Hindlimb muscle (tissue), 1 donor: ENCODE measurements at places on chromosomes 4 and X.

DNA sequence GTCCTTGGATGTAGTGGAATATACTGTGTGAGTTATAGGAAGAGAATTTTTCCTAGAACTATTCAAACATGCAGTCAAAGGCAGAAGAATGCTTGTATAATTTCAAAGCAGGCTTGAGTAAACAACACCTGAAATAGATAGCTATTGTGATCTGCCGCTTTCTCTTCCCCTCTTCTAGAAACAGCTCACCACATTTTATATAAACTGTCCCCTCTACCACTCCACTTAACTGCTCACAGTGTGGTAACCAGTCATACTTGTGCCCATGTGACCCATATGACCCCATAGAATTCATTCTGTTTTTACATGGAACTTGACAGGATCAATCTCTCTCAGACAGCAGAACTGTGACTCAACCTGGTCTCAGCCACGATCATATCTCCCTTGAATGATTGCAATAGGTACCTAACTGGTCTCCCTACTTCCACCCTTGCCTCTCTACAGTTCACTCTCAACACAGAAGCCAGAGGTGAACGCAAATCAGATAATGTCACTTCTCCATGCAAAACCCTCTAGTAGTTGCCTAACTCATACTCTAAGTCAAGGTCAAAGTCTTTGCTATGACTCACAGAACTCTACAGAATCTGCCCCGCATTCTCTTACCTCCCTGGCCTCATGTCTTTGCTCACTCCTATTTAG lies 85.6 kb upstream of the EFHC2 start:
- DNase-seq = no peak

DNA sequence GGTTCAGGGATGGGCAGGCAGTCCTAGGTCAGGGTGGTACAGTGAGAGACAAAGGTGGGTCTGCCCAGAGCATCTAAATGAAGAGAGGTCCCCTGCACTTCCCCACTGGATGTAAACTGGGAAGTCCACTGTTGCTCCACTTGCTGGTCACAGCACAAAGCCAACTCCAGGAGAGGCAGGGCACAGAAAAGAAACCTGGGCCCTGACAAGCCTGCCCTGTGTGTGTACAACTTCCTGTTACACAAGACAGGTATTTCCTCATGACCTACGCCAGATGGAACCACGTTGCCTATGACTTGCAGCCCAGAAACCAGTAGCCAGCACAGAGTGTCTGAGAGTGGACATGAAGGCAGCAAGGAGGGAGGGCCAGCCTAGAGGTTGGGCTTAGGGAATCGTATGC lies 161.8 kb downstream of the SH3KBP1 start:
- no peak for DNase-seq

DNA sequence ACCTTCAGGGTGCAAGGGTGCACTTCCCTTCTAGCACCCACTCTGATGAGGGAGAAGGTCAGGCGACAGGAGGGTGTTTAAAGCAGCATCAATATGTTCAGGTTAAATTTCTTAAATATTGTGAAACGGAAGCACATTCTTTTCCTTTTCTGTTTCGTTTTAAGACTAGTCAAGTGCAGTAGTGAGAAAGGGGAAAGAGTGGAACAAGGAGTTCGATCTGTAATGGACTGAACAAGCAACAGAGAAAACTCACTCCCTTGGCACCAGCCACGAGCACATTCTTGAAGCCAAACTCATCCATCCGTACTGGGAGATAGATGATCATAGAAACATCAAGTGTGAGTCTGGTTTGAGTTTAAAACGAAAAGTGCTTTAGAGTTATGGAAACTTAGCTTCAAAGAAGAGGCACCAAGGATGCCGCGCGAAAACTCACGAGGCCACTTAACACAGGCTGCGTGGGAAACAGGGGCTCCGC lies 815 bp downstream of the FAM53A start:
- DNase-seq = peak; percentile 33

DNA sequence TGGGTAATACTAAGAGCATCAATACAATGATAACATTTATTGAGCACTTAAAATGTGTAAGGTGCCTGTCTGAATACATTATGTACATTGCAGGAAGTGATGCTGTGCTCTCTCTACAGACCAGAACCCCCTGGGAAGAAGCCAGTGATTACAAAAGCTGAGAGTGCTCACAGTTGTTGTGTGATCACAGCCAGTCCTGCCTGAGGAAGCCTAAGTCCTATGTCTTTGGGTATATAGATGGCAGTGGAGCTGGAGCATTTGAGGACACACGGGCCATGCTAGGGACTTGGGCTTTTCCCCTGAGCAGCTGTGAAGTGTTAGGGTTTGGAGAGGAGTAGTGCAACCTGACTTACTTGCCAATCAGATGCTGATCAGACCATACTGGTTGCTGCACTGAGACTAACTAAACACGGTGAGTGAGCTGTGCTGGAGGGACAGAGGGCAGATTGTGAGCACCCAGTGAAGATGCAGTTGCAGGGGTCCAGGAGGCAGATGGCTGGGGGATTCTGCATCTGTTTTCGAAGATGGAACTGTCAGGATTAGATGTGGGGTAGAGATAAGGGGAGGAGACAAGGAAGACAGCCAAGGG lies 60.8 kb upstream of the TBC1D14 start:
- no peak for DNase-seq

- DNase-seq = no peak
Measured at GRCh38 chrX:7286168-7286837, 138.3 kb upstream of the PUDP start.

DNA sequence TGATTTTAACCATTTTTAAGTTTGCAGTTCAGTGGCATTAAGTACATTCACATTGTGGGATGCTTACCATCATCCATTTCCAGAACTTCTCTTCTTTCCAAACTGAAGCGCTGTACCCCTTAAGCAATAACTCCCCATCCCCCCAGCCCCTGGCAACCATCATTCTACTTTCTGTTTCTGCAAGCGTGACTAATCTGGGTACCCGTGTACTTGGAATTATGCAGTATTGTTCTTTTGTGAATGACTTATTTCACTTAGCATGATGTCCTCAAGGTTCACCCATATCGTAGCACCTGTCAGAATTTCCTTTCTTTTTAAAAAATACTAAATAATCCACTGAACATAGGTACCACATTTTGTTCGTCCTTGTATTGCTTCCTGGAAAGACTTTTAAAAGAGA lies 32.9 kb downstream of the USP9X start:
- DNase-seq = no peak

DNA sequence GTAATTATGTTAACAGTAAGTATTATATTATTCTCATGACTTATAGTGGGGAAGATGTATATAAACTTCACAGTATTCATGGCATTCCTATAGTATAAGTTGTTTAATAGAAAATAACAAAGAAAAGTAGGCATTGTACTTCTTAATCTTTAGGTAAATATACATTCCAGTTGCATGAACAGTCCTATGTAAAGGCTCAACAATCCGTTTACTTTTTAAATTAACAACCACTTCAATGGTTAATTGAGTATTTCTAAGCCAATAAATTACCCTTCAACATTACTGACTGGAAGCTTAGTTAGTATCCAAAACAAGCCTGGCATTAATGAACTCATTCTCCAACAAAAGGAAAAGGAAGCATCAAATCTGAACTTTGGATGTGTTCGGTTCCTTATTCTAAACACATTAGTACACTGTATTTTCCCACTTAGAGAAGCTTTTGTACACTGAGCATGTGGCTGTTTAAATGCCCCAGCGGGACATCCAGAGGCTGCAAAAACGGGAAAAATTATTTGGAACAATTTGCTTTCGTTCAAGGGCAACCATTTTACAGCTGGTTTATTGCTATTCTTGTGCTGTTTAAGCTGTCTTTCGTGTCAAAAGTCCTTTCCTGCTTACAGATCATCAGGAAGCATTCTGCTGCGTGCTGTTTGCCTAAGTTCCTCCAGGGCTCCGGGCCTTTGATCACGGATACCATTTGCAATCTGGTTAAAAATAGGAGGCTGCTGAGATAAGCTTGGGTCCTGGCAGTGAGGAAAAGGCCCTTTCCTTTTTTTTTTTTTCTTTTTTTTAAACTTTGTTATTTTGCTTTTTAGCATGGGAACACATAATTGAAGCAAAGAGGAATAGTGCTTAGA lies 460.3 kb downstream of the SPRY1 start:
- DNase-seq = peak; percentile 48

GRCh38 chrX:67607466-67607865 lies 63.6 kb downstream of the AR start:
- no peak for DNase-seq

DNA sequence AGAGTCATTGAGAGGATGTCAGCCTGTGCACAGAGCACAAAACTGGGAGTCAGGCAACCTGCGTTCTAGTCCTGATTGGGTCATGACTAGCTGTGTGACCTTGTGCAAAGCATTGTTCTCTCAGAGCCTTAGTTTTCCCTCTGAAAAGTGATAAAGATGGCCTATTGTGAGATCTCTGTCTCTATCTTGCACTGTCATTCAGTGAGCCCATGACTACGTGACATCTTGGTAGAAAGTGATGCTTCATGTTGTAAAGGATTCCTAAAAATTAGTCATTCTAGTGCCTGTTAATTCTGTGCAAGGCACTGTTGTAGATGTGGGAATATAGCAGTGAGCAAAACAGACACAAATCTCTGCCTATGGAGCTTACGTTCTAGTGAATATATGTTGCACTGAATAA lies 2.5 kb downstream of the PGRMC1 start:
- no peak for DNase-seq

DNA sequence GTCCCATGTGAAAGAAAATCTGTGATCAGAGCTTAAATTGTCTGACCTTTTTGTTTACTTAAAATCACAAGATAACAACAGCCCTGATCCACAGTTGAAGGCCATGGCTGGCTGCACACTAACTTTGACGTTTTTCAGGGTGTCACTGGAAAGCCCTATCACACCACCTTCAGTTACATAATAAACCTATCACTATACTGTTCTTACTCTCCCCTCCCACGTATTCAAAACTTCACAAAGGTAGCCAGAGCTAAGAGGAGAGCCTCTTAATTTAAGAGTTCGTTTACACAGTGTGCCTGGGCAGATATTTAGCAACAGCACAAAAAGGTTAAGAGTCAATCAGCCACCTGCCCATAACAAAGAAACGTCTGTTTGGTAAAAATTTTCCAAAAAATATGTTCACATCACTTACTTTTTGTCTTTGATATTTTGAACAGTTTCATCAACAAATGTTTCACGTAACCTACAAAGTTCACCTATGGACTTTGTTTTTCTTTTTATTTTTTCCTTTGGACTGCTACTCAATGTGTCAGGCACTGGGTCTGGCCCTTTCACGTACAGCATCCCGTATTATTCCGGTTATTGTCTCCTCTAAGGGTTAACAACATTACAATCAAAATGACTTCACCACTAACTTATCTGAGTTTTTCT lies 25.0 kb downstream of the RFC1 start:
- no peak for DNase-seq

DNA sequence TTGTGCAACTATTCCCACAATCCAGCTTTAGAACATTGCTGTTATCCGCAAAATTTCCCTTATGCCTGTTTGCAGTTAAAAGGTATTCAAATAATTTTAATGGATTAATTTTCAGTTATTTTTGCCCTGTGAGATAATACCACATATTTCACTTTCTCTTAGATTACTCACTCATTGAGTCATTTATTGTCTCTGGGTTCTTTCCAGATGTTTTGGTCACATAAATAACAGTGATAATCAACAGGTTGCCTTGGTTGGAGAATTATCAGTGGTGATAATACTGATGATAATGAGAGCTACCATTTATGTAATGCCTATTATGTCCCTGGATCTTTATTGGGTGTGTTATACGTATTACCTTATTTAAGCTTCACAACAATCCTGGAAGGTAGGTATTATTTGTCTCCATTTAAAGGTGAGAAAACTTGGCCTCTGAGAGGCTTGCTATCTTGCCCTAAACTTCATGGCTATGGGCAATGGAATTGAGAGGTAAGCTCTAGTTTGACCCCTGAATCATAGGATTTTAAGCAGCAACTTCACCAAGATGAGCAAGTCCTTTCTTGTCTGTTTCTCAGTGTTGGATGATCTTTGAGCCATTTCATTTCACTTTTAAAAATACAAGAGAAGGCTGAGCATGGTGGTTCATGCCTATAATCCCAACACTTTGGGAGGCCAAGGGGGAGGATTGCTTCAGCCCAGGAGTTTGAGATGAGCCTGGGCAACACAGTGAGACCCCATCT lies 87.4 kb downstream of the KIT start:
- DNase-seq = no peak

DNA sequence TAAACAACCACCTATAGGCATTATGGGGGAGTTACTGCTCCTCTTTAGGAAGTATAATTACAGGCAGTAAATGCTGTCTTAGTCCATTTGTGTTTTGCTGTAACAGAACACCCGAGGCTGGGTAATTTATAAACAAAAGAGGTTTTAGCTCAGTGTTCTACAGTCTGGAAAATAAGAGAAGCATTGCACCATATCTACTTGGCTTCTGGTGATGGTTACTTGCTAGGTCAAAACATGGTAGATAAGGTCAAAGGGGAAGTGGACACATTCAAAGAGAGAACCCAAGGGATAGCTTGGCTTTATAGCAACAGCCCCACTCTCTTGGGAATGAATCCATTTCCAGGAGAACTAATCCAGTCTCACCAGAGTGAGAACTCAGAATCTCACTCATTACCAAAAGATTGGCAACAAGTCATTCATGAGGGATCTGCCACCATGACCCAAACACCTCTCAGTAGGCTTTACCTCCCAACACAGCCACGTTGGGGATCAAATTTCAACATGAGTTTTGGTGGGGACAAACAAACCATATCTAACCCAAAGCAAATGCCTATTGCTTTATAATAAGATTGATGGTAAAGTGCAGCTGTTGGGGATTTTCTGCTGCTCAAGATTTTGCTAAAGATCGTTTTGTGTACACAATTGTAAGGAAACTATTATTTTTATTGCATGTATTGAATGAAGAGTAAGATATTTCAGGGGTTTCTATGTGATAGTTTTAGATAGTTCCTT lies 32.6 kb downstream of the STAG2 start:
- DNase-seq = no peak

- DNase-seq = no peak
Measured at GRCh38 chrX:143634309-143634662, 1.6 kb downstream of the SLITRK4 start.

DNA sequence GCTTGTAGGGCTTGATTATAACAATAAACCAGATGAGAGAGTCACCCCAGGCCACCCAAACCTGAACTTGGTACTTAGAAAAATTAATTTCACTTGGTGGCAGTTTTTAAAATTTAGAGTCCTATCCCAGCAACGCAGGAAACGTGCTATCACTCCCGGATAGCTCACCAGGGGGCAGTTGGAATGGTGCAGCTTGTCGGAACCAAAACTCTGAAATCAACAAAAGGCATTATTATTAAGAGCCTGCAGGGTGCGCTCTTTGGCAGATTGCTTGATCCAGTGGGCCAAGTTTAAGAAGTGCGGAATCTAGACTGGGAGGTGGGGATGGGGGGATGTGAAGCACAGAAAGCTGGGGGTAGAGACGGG lies 2.4 kb downstream of the FRAS1 start:
- peak; percentile 56 for DNase-seq
